Retinal pigment epithelial cell (primary cell): ENCODE measurements at places on chromosomes 2 and 18.
A peak's percentile ranks its signal among the peaks of the same experiment; 100 is the strongest.

GRCh38 chr2:96120991-96121390 lies 4.6 kb upstream of the ADRA2B start:
- no peak for DNase-seq

DNA sequence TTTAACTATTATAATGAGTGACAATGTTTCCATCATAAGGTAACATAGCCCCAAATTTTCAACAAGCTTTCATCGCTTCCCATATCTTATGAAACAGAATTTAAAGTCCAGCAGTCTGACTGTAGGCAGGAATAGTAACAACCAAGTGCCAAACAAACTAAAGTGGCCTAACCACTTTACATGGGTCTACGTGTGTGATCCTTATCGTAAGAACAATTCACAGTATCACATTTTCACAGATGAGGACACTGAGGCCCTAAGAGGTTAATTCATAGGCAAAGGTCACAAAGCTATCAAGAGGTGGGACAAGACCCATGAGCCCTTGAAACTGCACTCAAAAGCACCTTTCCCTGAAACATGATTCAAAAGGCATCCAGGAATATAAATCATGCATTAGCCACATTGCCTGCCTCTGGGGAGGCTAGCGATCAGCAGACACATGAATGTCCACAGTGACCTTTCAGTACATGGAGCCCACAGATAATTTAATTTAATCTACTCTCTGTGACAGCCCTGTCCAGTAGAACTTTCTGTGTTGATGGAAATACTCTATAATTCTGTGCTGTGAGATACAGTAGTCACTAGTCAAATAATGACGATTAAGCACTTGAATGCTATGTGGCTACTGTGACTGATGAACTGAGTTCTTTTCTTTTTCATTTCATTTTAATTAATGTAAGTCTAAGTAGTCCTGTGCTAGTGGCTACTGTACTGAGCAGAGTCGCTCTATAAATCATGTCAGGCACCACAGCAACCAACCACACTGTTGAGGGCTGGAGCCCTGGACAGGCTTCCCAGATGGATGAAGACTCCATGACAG lies 30.3 kb downstream of the KIDINS220 start:
- DNase-seq, result no peak

- DNase-seq, result no peak
Measured at GRCh38 chr18:22172594-22173049, 3.2 kb downstream of the GATA6 start.

GRCh38 chr2:142944264-142944663 lies 66.8 kb downstream of the KYNU start:
- DNase-seq, result peak; percentile 64

- no peak for DNase-seq
Measured at GRCh38 chr2:160794926-160795325, 301.3 kb upstream of the RBMS1 start.

GRCh38 chr2:68765739-68766375 lies 31.2 kb downstream of the ARHGAP25 start:
- no peak for DNase-seq

DNA sequence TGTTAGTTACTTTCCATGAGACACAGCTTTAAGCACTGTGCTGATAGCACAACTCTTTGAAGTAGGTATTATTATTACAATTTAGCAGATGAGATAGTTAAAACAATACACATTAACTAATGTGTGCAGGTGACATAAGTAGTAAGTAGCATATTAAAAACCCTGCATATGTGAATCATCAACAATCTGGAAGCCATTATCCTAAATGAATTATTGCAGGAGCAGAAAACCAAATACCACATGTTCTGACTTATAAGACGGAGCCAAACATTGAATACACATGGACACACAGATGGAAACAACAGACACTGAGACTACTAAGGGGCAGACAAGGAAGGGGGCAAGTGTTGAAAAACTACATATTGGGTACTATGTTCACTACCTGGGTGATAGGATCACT lies 300.3 kb upstream of the GULP1 start:
- DNase-seq, result no peak

GRCh38 chr2:240701736-240702639 lies 10.3 kb downstream of the AQP12A start:
- DNase-seq, result no peak

DNA sequence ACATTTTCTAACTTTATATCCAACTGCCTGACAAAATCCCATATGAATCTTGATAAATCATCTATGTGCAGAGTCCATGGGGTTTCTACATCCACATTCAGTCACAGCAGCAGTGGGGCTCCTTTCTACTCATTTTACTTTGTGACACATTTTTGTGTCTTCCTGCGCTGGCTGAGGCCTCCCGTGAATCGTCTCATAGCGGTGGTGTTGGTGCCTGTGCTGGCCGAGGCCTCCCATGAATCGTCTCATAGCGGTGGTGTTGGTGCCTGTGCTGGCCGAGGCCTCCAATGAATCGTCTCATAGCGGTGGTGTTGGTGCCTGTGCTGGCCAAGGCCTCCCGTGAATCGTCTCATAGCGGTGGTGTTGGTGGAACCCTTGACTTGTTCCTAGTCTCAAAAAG lies 17.0 kb downstream of the SNED1 start:
- DNase-seq, result no peak

DNA sequence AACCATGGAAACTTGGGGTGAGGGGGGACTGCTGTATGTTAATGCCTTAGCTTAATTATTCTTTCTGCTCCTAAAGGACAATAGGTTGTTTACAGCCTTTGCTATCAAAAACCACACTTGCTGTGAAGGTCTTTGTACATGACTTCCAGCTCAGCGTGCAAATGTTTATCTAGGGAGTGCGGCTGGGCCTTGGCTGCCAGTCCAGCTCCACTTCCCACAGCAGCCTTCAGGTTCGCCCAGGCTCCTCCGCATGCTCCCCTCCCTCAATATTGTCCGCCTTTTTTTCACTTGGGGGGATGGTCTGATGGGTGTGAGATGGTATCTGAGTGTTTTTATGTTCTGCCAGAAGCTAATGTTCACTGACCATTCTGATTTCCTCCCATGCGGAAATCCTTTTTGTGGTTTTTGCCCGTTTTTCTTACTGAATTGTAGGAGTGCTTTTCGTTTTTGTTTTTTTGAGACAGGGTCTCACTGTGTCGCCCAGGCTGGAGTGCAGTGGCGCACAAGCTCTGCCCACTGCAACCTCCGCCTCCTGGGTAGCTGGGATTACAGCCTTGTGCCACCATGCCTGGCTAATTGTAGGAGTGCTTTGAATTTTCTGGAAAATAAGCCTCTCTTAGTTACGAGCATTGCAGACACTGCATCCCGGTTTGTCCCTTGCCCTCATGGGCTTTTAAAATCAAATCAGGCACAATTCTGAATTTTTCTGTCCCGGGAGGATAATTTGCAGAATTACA lies 28.8 kb downstream of the SH3BP4 start:
- no peak for DNase-seq

- no peak for DNase-seq
Measured at GRCh38 chr2:9311488-9311887, 104.9 kb downstream of the ASAP2 start.

- DNase-seq, result no peak
Measured at GRCh38 chr2:220057916-220058315, 430.5 kb downstream of the SLC4A3 start.
